Bronchial smooth muscle cell (primary cell): ENCODE measurements at places on chromosomes 6 and 20. TPM values are rescaled to one million over a fixed set of nuclear protein-coding genes. Genes with fewer than 3 reads are reported as not detected.

Gene LSM2
- total RNA-seq = 17.8 and 19.1 TPM in 2 replicates

Gene EYS
- under 0.01 TPM in 1 of 2 replicates, not detected in the other for total RNA-seq

Gene ISM1
- under 0.01 and 0.09 TPM in 2 replicates for total RNA-seq

Gene ROMO1
- total RNA-seq = 284 and 482 TPM in 2 replicates

Gene PTK6
- 0.09 and 0.16 TPM in 2 replicates for total RNA-seq

Gene LHFPL5
- not detected in 2 replicates for total RNA-seq

Gene PPARD
- 5.2 and 5.8 TPM in 2 replicates for total RNA-seq

Gene PERP
- total RNA-seq = 18.6 and 29.8 TPM in 2 replicates

Gene SPO11
- not detected in 2 replicates for total RNA-seq

Gene ADGRF5
- total RNA-seq = under 0.01 TPM in 1 of 2 replicates, not detected in the other

Gene ZNF311
- total RNA-seq = 1.6 and 2.3 TPM in 2 replicates

Gene CTNNBL1
- total RNA-seq = 29.5 and 30.7 TPM in 2 replicates

Gene PRPH2
- 4.9 and 5.2 TPM in 2 replicates for total RNA-seq

Gene LCA5
- 3.4 and 5.7 TPM in 2 replicates for total RNA-seq

Gene OARD1
- 12.5 and 17.2 TPM in 2 replicates for total RNA-seq

Gene BTNL2
- not detected in 2 replicates for total RNA-seq

Gene SYNDIG1
- total RNA-seq = not detected in 2 replicates

Gene BACH2
- total RNA-seq = 0.32 and 0.52 TPM in 2 replicates

Gene SLC22A2
- not detected in 2 replicates for total RNA-seq

Gene HLA-DQB1
- total RNA-seq = not detected in 2 replicates

Gene FAM162B
- 0.32 and 3.8 TPM in 2 replicates for total RNA-seq

Gene LINC00237
- not detected in 2 replicates for total RNA-seq

Gene GHRH
- total RNA-seq = not detected in 2 replicates

Gene WFDC10B
- 0.26 TPM in 1 of 2 replicates, not detected in the other for total RNA-seq

Gene CFAP206
- total RNA-seq = 0.16 and 0.34 TPM in 2 replicates

Gene GMPR
- 4.4 and 5.8 TPM in 2 replicates for total RNA-seq

Gene SLC17A2
- total RNA-seq = not detected in 2 replicates

Gene MKKS
- 4.7 and 5.0 TPM in 2 replicates for total RNA-seq

Gene MCM9
- total RNA-seq = 5.2 and 7.1 TPM in 2 replicates

Gene SOX18
- total RNA-seq = under 0.01 TPM in 1 of 2 replicates, not detected in the other

Gene PSORS1C1
- 1.4 and 2.8 TPM in 2 replicates for total RNA-seq

Gene FRK
- 1.7 TPM in 2 replicates for total RNA-seq

Gene PPT2
- total RNA-seq = 18.6 and 39.7 TPM in 2 replicates

Gene BLOC1S5
- 13.6 and 14.3 TPM in 2 replicates for total RNA-seq

Gene SLC32A1
- not detected in 2 replicates for total RNA-seq

Gene PROKR2
- total RNA-seq = not detected in 2 replicates

Gene GRM1
- total RNA-seq = under 0.01 and 0.17 TPM in 2 replicates

Gene DEFB125
- total RNA-seq = not detected in 2 replicates

Gene ARHGAP40
- total RNA-seq = not detected in 2 replicates

Gene TMEM74B
- not detected in 2 replicates for total RNA-seq

Gene DACT2
- total RNA-seq = not detected in 2 replicates

Gene GUCA1A
- under 0.01 TPM in 1 of 2 replicates, not detected in the other for total RNA-seq

Gene RRAGD
- total RNA-seq = 0.09 and 0.32 TPM in 2 replicates

Gene APMAP
- 75.8 and 96.0 TPM in 2 replicates for total RNA-seq
